ENCODE measurements at places on chromosomes 6 and 20. TPM values are rescaled to one million over a fixed set of nuclear protein-coding genes. Genes with fewer than 3 reads are reported as not detected.

DNA sequence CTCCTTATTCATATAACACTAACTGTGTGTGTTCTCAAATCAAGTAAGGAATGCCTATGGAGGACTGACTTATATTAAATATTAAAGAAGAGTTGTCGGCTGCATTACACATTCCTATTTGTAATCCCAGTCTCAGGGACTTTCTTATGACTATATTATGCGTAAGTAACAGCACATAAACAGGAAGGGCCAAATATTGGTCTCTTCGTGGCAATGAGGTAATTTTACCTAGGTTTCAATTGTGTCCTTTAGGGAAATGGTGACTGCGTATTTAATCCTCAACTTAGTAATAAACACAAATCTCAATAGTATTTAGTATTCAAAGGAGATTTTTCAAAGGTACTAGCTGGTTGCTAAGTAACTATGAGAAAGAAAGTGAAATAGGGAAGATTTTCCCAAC is 22.8 kb upstream of the EPM2A start:
- ATAC-seq = no peak

GRCh38 chr6:40299681-40300080 is 287.5 kb downstream of the LRFN2 start:
- no peak for ATAC-seq

DNA sequence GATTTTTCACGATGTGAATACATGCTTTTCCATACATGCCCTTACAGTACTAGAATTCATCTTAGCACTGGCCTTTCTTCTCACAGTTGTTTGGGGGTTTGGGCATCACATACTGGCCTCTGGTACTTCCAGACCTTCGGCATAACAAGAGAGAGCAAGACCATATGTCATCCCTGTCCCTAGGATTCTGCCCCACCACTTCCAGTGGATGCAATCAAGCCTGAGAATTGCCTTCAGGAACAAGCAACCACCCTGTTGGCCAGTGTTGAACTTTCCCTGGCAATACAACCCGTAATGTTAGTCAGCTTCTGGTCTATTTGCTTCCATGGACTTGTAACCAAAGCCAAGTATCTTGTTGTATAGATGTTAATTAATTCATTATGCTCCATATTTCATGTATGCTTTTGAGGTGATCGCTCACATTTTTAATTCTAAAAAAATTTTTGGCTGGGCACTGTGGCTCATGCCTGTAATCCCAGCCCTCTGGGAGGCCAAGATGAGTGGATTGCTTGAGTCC is 15.4 kb upstream of the SLPI start:
- ATAC-seq = no peak

The ADGRF5 gene
- 2.5 TPM for total RNA-seq

The RSPO3 gene
- 1.4 TPM for total RNA-seq

The ISM1 gene
- 1.7 TPM for total RNA-seq

The PIGU gene
- 15.5 TPM for total RNA-seq
